ENCODE measurements at places on chromosomes 4 and X. TPM values are rescaled to one million over a fixed set of nuclear protein-coding genes. Genes with fewer than 3 reads are reported as not detected.

The SSX2 gene
- total RNA-seq: not detected

The FAM9B gene
- total RNA-seq: not detected

The SYTL5 gene
- total RNA-seq: 1.8 TPM

The PCDH7 gene
- total RNA-seq: 3.8 TPM

The AFF2 gene
- total RNA-seq: 1.1 TPM

The WAS gene
- total RNA-seq: 1.1 TPM

The PDCL2 gene
- not detected for total RNA-seq

The CXXC4 gene
- 1.7 TPM for total RNA-seq

DNA sequence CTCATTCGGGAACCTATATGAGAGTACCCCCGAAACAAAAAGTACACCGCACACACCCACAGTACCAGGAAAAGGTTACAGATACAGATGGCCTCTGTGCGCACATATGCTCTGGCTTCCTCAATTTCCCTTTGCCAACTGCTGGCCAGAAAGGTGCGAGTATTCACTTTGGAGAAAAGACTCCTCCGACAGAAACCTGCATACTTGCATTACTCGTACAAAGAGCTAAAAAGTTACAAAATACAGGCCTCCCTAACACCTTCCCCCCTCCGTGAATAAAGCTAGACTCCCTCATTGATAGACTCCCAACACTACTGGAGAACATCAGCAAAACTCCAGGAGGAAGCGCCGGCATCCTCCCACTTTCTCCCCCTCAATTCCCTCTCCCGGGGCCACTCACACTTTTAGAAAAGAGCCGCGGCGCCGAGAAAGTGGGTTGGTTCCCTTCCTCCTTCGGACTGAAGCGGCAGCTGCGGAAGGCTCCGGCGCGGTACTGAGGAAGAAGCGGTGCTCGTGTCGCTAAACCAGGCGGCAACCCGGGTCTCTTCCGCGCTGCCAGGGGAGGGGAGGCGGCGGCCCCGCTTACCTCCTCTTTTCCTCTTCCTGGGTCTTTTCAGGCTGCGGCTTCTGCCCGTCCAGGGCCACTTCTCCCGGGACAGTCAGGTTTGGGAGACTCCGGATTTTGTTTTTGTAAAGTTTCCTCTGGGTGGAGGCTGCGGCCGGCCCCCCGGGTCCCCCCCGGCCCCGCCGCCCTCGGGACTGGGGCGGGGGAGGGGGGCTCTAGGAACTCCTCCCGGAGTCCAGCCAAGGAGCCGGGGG is 1.1 kb downstream of the FBXW7 start:
- no peaks in the 10 kb centered on the region for H3K27me3 ChIP-seq
- peaks cover 12% of the 10 kb centered on the region for H3K4me1 ChIP-seq
- peak; percentile 42 for DNase-seq
- peak overlapping the region; percentile 94 for H3K27ac ChIP-seq
- H3K36me3 ChIP-seq: no peaks in the 10 kb centered on the region
- peak overlapping the region; percentile 72 for H3K4me3 ChIP-seq

- peaks cover 6% of the 10 kb centered on the region for H3K4me1 ChIP-seq
- no peak overlapping the region for H3K27ac ChIP-seq
- no peaks in the 10 kb centered on the region for H3K36me3 ChIP-seq
- no peak overlapping the region for H3K4me3 ChIP-seq
- H3K27me3 ChIP-seq: no peaks in the 10 kb centered on the region
- DNase-seq: no peak
These were observed 455.4 kb upstream of the ADGRL3 start for GRCh38 chr4:60744767-60745166.

GRCh38 chr4:53012738-53013137 is 150.6 kb downstream of the RASL11B start:
- no peak for DNase-seq
- H3K36me3 ChIP-seq: no peaks in the 10 kb centered on the region
- H3K4me1 ChIP-seq: peaks cover 47% of the 10 kb centered on the region
- H3K27me3 ChIP-seq: no peaks in the 10 kb centered on the region
- H3K4me3 ChIP-seq: no peak overlapping the region

DNA sequence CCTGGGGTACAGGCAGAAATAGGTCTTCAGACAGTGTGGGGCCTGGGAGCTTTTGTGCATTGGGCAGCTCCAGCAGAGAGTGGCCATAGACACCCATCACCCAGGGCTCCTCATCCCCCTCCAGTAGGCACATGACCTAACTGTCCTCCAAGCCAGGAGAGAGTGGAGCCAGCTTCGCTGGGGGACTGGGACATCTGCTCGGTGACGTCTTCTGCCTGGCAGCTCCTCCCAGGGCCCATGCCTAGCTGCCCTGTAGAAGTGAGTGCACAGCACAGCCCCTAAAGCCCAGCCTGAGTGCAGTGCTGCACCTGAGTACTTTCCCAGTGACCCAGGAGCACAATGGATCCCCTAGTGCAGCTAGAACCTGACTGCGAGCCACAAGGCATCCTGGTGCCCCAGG is 279.7 kb upstream of the SLC7A11 start:
- no peaks in the 10 kb centered on the region for H3K36me3 ChIP-seq
- H3K27ac ChIP-seq: no peak overlapping the region
- no peak overlapping the region for H3K4me3 ChIP-seq
- no peak for DNase-seq
- H3K4me1 ChIP-seq: no peaks in the 10 kb centered on the region
- no peaks in the 10 kb centered on the region for H3K27me3 ChIP-seq

DNA sequence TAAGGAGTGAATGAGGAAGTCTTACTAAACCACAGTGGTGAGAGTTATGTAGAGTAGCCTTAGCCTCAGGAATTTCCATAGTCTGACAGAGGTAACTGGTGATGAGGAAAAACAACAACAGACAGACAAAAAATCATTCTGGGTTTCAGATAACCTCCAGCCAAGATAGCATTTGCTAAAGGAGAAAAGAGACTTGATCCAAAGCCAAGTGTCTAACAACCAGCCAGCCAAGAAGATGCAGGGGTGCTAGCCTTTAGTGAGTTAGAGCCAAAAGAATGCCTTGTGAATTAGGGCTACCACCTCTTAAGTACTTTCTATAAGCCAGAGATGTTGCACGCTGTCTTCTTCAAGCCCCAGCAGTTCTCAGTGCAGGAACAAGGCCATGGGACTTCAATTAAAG is 478.0 kb upstream of the CPEB2 start:
- H3K4me1 ChIP-seq: no peaks in the 10 kb centered on the region
- H3K27ac ChIP-seq: no peak overlapping the region
- no peak for DNase-seq
- H3K4me3 ChIP-seq: no peak overlapping the region
- H3K27me3 ChIP-seq: no peaks in the 10 kb centered on the region
- H3K36me3 ChIP-seq: no peaks in the 10 kb centered on the region

GRCh38 chr4:37615720-37616063 is 70.5 kb downstream of the RELL1 start:
- no peak overlapping the region for H3K27ac ChIP-seq
- H3K4me1 ChIP-seq: no peaks in the 10 kb centered on the region
- H3K27me3 ChIP-seq: no peaks in the 10 kb centered on the region
- no peaks in the 10 kb centered on the region for H3K36me3 ChIP-seq

DNA sequence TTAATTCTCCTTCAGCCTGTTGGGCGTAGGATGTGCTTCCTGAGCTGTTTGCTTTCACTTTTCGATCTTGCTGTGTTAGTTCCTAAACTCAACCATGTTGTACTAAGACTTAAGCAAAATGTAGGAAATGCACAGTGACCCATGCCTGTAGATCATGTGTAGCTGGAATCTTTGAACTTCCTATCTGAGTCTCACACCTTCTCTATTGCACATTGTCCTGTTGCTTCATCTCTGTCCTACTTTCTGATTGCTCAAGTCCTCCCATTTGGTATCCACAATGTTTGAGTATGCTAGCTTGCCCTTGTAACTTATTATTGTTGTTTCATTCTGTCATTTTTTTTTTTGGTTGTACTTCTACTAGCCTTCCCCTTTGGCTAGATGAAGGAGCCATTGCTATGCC is 239.6 kb downstream of the PPP1R2C start:
- DNase-seq: no peak
- no peak overlapping the region for H3K27ac ChIP-seq
- H3K36me3 ChIP-seq: no peaks in the 10 kb centered on the region
- H3K4me3 ChIP-seq: no peak overlapping the region
- no peaks in the 10 kb centered on the region for H3K4me1 ChIP-seq
- peaks cover 6% of the 10 kb centered on the region for H3K27me3 ChIP-seq

DNA sequence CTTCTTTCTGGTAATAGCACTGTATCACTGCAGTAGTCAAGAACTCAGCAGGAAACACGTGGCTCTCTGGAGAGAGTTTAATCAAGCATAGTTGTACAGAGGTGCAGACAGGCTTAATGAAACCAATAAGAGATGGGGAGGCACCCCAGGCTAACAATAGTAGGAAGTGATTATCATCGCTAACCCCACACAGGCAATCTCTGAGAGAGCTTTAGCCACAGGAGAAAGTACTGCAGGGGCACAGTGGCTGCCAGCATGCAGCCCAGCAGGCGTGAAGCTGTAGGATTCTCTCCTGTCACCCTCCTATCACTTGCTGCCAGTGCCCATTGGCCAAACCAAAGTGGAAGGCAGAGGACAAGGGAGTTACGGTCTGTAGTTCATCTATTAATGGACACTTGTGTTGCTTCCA is 450.0 kb upstream of the RASGEF1B start:
- no peak overlapping the region for H3K4me3 ChIP-seq
- H3K27ac ChIP-seq: no peak overlapping the region
- H3K27me3 ChIP-seq: no peaks in the 10 kb centered on the region
- no peaks in the 10 kb centered on the region for H3K4me1 ChIP-seq

DNA sequence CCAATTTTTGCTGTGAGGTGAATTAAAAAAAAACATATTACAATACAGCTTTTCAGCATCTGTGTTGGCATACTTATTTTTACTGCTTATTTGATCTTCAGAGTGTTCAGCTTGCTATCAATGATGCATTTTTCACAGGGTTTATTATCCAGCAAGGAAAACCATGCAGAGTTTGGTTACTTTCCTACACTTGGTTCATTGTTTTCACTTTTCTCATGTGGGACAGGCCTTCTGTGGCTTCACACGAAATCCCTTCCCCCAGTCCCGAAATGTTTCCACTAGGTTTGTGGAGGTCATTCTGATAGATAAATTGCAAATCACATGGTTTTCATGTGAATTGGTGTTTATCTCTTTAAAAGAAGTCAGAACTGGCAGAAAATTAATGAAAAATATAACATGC is 205.8 kb downstream of the SPCS3 start:
- H3K27ac ChIP-seq: no peak overlapping the region
- DNase-seq: no peak
- no peaks in the 10 kb centered on the region for H3K4me1 ChIP-seq

DNA sequence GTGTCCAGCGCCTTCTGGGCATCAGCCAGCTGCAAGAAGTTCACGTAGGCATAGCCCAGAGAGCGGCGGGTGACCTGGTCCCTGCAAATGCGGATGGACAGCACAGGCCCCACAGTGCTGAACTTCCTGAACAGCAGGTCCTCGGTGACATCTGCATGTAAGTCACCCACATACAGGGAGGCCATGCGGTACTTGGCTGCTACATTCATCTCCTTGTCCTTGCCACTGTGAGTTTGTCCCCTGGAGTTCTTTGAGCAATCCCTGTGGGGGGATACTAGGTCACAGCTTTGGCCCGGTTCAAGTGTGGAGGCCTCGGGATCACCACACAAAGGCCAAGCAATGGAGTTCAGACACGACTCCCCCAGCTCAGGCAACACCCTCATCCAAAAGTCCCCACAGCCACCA is 776 bp downstream of the PABPC4L start:
- H3K4me3 ChIP-seq: no peak overlapping the region
- H3K27me3 ChIP-seq: peaks cover 3% of the 10 kb centered on the region
- no peaks in the 10 kb centered on the region for H3K36me3 ChIP-seq
- no peaks in the 10 kb centered on the region for H3K4me1 ChIP-seq

GRCh38 chr4:40212674-40213527 is 16.1 kb downstream of the RHOH start:
- no peaks in the 10 kb centered on the region for H3K36me3 ChIP-seq
- no peak overlapping the region for H3K27ac ChIP-seq
- no peak overlapping the region for H3K4me3 ChIP-seq

GRCh38 chr4:134999169-134999568 is 797.6 kb upstream of the PABPC4L start:
- no peaks in the 10 kb centered on the region for H3K36me3 ChIP-seq
- H3K27me3 ChIP-seq: no peaks in the 10 kb centered on the region
- no peak for DNase-seq
- H3K4me1 ChIP-seq: no peaks in the 10 kb centered on the region
- no peak overlapping the region for H3K27ac ChIP-seq

GRCh38 chrX:44873415-44874276 is 658 bp downstream of the KDM6A start:
- H3K4me1 ChIP-seq: peaks cover 50% of the 10 kb centered on the region
- peak overlapping the region; percentile 98 for H3K27ac ChIP-seq
- H3K36me3 ChIP-seq: no peaks in the 10 kb centered on the region
- peak overlapping the region; percentile 92 for H3K4me3 ChIP-seq
- DNase-seq: peak; percentile 64

GRCh38 chr4:186485561-186486062 is 69.8 kb downstream of the MTNR1A start:
- no peaks in the 10 kb centered on the region for H3K36me3 ChIP-seq
- no peaks in the 10 kb centered on the region for H3K4me1 ChIP-seq
- no peaks in the 10 kb centered on the region for H3K27me3 ChIP-seq
- peak; percentile 2 for DNase-seq

DNA sequence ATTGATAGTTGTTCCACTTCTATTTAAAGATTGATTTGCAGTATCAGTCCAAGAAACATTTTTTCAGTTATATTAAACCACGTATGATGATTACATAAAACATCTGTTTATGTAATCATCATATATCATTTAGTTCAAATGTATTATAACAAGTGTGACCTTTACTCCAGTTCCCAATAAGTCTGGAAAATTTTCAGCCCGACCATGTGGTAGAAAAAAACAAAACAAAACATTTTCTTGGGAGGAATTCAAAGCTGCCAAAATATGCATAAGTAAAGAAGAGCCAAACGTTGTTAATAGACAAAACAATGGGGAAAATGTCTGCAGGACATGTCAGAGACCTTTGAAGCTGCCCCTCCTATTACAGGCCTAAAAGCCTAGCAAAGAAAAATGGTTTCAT is 709.1 kb downstream of the FAT4 start:
- no peaks in the 10 kb centered on the region for H3K4me1 ChIP-seq
- no peaks in the 10 kb centered on the region for H3K36me3 ChIP-seq
- H3K4me3 ChIP-seq: no peak overlapping the region
- no peak overlapping the region for H3K27ac ChIP-seq
- H3K27me3 ChIP-seq: no peaks in the 10 kb centered on the region
- no peak for DNase-seq

GRCh38 chrX:7100022-7100421 is 47.5 kb upstream of the STS start:
- no peaks in the 10 kb centered on the region for H3K36me3 ChIP-seq
- no peak for DNase-seq
- no peaks in the 10 kb centered on the region for H3K27me3 ChIP-seq

GRCh38 chrX:1102786-1103185 is 109.7 kb downstream of the CRLF2 start:
- H3K27ac ChIP-seq: no peak overlapping the region
- no peak overlapping the region for H3K4me3 ChIP-seq
- H3K36me3 ChIP-seq: no peaks in the 10 kb centered on the region
- H3K27me3 ChIP-seq: peaks cover 3% of the 10 kb centered on the region
- no peak for DNase-seq

GRCh38 chr4:2901186-2901585 is 57.5 kb downstream of the ADD1 start:
- H3K4me1 ChIP-seq: no peaks in the 10 kb centered on the region
- no peak overlapping the region for H3K27ac ChIP-seq
- no peak for DNase-seq
- H3K4me3 ChIP-seq: no peak overlapping the region
- H3K27me3 ChIP-seq: no peaks in the 10 kb centered on the region

GRCh38 chr4:181281451-181281850 is 961.8 kb upstream of the TENM3 start:
- H3K27me3 ChIP-seq: no peaks in the 10 kb centered on the region
- H3K4me1 ChIP-seq: no peaks in the 10 kb centered on the region
- no peak overlapping the region for H3K4me3 ChIP-seq

GRCh38 chr4:89572224-89572858 is 264.6 kb downstream of the SNCA start:
- no peak overlapping the region for H3K27ac ChIP-seq
- DNase-seq: no peak
- no peak overlapping the region for H3K4me3 ChIP-seq

Data from adrenal gland (tissue), 19 donors.